Lower leg skin (tissue), 4 donors: ENCODE measurements at places on chromosomes 3 and 15. TPM values are rescaled to one million over a fixed set of nuclear protein-coding genes. Genes with fewer than 3 reads are reported as not detected.

- no peak for DNase-seq
These were observed 32.1 kb upstream of the HEG1 start for GRCh38 chr3:125087768-125088391.

DNA sequence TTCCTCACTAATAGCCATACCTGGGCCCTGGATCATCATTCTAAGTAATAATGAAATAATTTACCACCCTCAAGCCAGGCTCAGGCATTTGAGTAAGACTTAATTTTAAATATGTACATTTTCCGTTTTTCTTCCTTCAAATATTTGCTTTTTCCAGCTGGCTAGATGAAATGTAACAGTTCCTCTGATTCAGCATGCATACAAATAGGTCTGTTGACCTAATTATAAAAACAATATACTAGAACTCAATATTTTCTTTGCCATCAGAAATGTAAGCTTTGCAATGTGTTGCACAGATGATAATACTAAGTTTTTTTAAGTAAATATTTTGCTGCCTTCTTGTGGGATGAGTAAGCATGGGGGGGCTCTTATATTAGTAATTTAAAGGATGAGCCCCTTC lies 91.6 kb downstream of the FEZF2 start:
- no peak for DNase-seq

- no peak for DNase-seq
These were observed 70.9 kb downstream of the IGF1R start for GRCh38 chr15:98719137-98719740.

KNG1 gene
- not detected for total RNA-seq

GRCh38 chr3:72380711-72381493 lies 467.3 kb downstream of the SHQ1 start:
- DNase-seq, result no peak

DNA sequence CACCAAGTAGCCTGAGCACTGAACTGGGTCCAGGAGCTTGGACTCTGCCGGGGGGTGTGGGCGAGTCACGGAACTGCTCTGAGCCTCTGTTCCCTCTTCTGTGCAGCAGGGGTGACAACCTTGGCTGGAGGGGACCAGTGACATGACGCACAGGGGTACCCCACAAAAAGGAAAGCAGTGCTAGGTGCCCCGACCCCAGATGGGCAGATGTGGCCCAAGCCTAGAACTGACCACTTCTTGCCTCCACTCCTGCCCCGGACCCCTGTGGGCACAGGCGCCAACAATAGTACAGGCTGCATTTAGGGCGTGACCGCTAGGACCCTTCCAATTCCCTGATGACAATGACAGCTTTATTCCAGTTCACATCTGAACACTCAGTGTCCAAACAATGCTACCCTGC lies 255.9 kb upstream of the LYSMD4 start:
- peak; percentile 65 for DNase-seq

- no peak for DNase-seq
These were observed 1.5 kb upstream of the HEG1 start for GRCh38 chr3:125057186-125057850.

DNA sequence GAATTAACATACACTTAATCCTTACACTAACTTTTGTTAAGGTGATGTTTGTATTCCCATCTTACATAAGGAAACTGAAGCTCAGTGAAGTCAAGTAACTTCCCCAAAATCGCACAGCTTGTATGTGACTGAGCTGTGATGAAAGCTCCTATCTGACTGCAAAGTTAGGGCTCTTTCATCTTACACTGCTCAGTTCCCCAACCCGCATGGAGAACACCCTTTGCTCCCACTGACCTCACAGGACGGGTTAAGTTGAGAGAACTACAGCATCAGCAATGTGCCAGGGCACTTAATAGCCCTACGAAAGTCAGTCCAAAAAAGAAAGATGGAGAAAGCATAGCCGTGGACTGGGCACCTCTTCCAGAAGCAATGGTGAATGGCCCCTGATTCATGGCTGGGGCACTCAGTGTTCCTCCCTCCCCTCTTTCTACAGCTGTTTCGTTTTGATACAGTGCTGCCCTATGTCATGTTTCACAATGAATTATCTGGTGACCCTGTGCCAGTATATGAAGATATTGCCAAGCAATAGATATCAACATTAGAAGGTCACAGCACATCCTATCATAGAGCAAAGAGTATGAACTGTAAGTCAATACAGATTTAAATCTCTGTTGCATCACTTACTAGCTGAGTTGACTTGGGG lies 38.0 kb downstream of the CADPS start:
- DNase-seq, result no peak

APPL1 gene
- total RNA-seq, result 42.3 TPM

CSNK1G1 gene
- total RNA-seq, result 16.7 TPM

- no peak for DNase-seq
These were observed 225.9 kb upstream of the DPH6 start for GRCh38 chr15:35771746-35772442.

CFAP91 gene
- total RNA-seq, result 5.1 TPM

DNA sequence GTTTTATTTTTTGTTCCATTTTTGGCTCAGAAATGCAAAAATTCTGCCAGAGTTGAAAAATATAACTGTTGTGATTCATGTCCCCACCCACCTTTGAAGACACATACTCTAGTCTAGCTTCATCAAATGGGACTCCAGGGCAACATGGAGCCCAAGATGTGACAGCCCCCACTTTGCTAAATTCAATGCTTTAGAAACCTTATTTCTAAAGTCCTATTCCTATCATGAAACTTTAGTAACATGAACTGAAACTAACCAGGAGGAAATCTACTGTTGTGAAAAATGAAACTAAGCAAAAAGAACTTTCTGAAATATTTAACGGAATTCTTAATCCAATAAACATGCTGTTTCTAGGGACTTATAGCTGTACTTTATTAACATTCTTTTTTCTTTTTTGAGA lies 20.3 kb downstream of the UBP1 start:
- DNase-seq, result no peak

ESYT3 gene
- total RNA-seq, result 44.5 TPM

IGDCC3 gene
- not detected for total RNA-seq

NANOGP8 gene
- 1.5 TPM for total RNA-seq

DNA sequence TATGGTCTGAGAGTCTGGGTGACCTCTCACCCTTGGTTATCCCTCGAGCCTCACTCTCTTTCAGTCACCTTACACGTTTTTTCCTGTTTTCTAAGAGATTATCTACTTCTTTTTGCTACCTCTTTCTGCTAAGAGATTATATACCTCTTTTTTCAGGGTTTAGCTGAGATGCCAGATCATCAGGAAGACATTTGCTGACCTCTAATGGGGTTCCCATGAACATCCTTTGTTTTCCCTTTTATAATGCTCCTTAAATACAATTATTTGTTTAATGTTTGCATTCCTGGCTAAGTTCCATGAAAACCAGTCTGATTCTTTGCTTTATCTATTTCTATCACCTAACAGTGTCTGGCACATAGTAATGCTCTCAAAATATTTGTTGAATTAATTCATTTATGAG lies 39.6 kb downstream of the LEKR1 start:
- DNase-seq, result no peak

DNA sequence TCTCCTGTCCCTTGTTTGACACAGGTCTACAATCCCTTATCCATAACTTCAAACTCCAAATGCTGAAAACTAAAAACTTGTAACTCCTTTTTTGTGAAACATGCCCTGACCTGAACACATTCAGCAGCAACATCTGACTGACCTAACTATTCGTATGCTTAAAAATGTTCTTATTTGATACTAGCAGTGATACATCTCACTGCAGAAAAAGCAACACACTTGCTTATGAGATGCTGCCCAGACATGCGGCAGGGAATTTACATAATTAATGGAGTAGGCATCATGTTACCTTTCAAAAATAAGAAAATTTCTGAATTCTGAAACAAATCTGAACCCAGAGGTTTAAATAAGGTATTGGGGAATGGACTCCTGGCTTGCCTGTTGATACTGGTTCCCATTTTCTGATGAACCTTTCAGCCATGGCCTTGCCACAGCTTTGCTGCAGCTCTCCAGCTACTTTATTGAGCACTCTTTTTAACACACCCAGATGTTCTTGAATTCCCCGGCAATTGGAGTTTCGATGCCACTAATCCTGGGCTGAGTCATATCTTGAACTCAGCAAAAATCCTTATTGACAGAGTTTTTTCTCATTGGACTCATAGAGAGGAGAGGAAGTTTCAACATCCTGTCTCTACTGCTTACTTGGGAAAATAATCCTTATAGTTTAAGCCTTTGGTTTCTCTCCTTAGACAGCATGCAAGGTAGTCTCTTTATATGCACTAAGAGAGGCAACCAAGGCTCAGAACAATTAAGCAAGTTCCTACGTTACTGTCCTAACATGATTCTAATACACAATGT lies 296.6 kb upstream of the LMCD1 start:
- DNase-seq, result no peak

ASB14 gene
- not detected for total RNA-seq

GPR15 gene
- total RNA-seq, result not detected

DNA sequence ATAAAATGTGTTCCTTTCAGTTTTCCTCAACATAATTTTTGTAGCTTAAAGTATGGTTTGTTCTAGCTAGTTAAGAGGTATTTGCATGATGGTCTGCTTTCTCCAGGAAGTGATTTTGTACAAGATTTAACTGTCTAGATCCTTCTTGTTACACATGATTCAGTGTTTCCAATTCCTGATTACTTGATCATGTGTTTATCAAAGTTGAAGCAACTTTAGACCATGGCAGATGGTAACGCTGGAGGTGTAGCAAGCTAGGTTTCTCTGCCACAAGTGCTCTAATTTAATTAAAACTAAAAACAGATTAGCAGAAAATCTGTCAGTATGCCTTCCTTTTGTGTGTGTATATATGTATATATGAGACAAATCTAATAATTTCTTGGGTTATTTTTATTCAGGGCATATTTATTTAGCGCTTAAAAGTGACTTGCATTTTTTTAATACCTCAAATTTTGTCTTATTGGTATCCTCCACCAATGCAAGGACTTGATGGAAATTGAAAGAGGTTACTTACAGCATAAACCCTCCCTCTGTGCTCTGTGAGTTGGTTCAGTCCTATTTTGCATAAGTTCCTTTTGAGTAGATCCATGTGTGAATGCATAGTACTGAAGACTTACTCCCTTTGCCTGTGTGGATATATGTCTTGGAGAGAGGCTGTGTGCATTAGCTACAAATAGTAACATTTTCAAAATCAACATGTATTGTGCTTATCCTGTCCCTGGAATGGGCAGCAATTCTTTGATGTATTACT lies 157.3 kb upstream of the CGNL1 start:
- no peak for DNase-seq

MAN2A2 gene
- total RNA-seq, result 27.6 TPM

RPS17 gene
- total RNA-seq, result 2,912 TPM

- DNase-seq, result no peak
These were observed 7.4 kb upstream of the MBNL1 start for GRCh38 chr3:152261329-152261728.

- DNase-seq, result no peak
These were observed 24.8 kb downstream of the SERP1 start for GRCh38 chr3:150521463-150521862.

PRR20G gene
- total RNA-seq, result not detected

GRCh38 chr15:25684521-25685431 lies 178.4 kb downstream of the ATP10A start:
- DNase-seq, result peak; percentile 78

GRCh38 chr3:22101811-22102210 lies 350.8 kb upstream of the ZNF385D start:
- no peak for DNase-seq

DNA sequence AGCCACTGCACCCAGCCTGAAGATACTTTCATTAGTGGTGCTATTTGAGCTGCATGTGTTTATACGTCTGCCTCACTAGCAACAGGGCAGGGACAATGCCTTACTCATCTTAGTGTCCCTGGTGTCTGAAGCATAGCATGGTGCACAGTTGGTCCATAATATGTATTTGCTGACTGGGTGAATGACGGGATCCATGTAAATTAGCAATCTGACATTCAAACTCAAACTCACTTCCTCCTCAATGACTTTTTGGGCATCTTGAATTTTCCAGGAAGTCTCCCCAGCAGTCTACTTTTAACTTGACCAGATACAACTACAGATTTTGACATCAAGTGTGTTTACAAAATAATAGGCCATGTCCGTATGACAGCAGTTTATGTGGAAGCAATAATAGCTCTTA lies 3.0 kb upstream of the LDHAL6B start:
- no peak for DNase-seq

DNA sequence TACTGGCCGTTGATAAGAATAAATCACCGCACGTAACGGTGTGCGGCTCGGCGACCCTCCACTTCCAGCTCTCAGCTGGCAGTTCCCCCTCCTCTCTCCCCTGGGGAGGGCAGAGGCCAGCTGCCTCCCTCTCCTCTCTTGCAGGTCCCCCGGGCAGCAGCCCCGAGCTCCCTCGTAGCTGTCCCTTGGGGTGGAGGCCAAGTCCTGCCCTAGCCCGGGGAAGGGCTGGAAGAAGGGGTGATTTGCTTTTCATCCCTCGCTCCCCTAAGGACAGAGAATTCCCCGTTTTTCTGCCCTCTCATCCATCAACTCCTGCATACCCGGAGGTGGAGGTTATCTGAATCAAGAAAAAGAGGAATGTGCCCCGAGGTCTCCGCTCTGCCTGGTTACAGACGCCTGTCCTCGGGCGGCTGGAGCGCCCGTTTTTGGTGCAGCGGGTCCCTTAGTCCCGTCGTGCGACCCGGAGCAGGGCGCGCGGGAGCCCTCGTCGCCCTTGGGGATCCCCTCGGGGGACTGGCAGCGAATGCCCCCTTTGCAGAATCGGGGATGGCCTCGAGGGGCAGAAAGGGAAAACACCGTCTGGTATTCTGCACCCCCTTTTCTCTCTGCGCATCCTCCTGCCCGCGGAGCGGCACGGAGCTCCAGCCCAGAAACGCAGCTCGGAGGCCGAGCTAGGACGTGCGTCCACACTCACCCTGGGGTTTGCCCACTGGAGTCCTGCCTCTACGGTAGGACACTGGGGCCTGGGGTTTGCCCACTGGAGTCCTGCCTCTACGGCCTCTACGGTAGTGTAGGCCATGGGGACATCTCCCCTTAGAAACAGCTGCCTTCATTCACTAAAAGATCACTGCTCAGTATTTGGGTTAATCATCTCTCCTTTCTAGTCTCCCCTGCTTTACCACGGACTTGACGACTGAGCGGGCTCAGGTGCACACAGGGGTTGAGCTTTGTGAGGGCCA lies 2.2 kb downstream of the PTPRG start:
- no peak for DNase-seq

DNA sequence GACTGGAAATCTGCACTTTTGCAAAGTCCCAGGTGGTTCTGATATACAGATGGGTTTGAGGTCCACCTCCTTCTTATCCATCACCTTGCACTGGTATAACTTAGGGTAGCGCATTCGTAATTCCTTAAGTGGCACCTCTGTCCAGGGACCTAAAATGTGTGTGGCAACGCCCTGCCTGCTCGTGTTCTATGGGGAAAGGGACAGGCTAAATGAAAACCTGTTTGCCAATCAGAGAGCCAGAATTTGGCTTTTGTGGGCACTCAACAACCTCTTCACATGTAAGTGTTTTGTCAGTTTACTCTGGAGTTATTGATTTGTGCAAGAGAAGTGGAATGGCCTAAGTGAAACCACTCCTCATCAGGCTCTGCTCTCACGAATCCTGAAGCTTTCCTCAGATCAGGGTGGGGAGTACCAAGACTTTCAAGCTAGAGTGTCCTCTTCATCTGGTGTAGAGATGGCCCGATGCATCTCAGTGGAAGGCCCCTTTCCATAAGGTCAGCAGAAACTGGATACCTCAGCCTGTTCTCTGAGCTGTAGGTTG lies 138.3 kb downstream of the ALDH1A2 start:
- DNase-seq, result no peak

GNB4 gene
- 91.8 TPM for total RNA-seq
